H4 (cell line): ENCODE measurements at places on chromosomes 1 and 21. TPM values are rescaled to one million over a fixed set of nuclear protein-coding genes. Genes with fewer than 3 reads are reported as not detected.
A peak's percentile ranks its signal among the peaks of the same experiment; 100 is the strongest.

GRCh38 chr1:112517231-112517630 is 8.5 kb downstream of the WNT2B start:
- DNase-seq: no peak

DNA sequence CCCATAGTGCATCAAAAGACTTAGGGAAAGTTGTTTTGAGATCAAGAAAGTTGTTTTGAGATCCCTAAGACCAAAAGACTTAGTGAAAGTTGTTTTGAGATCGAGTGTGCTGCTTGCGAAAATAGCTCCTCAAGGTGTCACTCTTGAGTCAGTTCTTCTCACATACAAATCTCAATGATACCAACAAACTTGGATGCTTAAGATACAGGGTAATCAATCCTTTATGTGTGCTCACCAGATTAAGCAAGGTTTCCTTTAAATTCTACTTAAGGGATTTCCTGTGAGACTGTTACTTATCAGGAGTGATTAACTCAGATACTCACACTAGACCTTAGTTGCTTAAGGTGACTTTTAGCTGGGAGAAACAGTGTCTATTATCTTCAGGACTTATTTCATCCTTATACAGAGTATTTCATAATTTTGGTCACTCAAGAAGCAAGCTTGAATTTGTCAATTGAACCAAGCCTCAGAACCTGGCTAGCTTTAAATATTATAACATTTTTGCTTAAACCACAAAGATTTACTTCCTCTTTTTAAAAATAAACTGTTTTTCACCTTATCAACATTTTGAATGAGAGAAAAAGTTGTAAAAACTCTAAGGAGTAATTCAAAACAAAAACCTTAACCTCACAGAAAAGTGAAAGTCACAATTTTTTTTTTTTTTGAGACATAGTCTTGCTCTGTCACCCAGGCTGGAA is 8.0 kb upstream of the RLF start:
- peak; percentile 55 for DNase-seq

The KLF17 gene
- total RNA-seq: not detected in 2 replicates

The MNDA gene
- total RNA-seq: 0.39 TPM in 1 of 2 replicates, not detected in the other

The CFHR1 gene
- 0.39 and 0.41 TPM in 2 replicates for total RNA-seq

The SIM2 gene
- total RNA-seq: 1.6 and 2.3 TPM in 2 replicates
